Skeletal muscle cell (primary cell): ENCODE measurements at places on chromosomes 13 and 19.

DNA sequence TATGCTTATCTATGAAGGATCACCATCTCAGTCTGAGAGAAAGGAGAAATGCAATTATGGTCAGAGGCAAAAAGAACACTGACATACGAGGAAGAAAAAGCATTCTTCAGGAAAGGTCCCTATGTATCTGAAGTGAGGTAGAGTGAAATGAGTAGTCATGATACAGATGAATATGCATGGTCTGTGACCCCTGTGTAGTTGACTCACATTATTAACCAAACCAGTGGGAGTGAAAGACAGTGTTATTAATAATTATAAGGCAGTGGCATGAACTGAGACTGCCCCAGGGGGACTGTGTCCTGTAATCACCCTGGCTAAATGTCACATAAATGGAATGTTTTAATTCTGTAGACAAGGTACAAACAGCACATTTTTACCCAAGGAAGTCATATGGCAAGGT is 1320.2 kb upstream of the PCDH9 start:
- DNase-seq: no peak

DNA sequence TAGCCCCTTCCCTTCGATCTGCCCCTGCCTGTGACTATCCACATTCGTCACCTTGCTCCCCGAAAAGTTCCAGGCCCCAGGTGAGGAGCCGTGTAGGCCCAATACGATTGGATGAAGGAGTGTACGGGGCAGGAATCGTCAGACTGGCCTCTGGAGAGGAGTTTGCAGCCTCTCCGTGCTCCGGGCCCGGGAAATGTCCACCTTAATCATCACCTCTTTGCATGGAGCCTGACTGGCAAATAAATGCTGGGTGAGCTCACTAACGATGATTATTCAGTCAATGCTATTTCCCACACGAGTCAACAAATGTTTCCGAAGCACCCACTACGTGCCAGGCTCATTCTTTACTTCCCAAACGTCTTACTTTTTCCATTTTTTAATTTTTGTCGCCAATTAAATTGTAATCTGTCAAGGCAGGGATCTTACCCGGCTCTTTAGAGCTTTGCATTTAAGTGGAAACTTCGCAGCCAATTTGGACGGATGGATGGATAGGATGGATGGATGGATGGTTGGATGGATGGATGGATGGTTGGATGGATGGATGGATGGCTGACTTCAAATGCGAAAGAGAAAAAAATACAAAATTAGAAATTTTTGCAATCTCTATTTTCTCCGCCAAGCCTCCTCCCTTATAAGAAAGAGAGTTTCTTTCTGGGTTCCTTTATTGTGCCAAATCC is 45.8 kb downstream of the TGDS start:
- DNase-seq: no peak

DNA sequence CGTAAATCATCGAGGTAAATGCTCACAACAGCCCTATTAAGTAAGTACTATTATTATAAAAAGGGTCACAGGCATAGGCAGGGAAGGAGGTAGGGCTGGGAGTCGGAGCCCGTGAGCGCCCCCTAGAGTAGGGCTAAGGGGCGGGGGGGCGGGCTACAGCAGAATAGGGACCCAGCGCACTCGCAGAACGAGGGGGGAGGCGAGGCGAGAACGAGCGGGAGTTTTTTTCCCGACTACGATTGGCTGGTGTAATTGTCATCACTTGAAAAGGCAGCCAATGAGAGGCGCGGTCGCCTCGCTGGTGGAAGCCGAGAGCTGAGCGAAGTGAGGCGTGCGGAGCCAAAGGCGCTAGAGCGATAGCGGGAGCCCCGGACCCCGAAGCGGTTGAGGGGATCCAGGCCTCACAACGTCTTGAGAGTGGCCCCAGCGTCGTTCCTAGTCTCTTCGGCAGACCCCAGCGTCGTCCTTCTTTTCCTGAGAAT is 24.2 kb downstream of the KEAP1 start:
- DNase-seq: peak; percentile 49

- DNase-seq: no peak
These were observed 51.3 kb downstream of the TEX29 start for GRCh38 chr13:111371720-111372119.

GRCh38 chr19:10104130-10104513 is 1.6 kb upstream of the ANGPTL6 start:
- DNase-seq: no peak

GRCh38 chr13:72383646-72384045 is 343.8 kb downstream of the MZT1 start:
- DNase-seq: no peak

DNA sequence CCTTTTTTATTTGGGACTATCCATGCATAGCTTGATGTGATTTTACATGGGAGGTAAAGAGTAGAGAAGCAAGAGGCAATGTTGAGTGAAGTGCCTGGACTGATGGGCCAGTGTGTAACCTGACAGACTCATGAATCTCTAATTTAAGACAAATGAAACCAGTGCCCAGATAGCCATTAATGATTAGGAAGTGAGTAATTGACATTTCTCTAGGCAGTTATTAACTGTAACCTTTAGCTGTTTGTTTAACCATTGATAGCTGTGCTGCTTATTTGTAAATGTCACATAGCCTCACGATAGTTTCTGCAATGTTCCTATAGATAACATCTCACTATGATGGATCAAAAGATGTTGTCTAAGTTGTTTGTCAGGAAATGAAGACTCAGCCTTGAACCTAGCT is 1047.5 kb upstream of the SPRY2 start:
- no peak for DNase-seq

- DNase-seq: no peak
These were observed 26.2 kb downstream of the INSR start for GRCh38 chr19:7267792-7268704.

GRCh38 chr19:46573679-46574498 is 27.2 kb upstream of the CALM3 start:
- no peak for DNase-seq

GRCh38 chr13:105552078-105552477 is 983.4 kb downstream of the EFNB2 start:
- no peak for DNase-seq

- DNase-seq: no peak
These were observed 427.9 kb downstream of the ZNF536 start for GRCh38 chr19:30799865-30800755.

DNA sequence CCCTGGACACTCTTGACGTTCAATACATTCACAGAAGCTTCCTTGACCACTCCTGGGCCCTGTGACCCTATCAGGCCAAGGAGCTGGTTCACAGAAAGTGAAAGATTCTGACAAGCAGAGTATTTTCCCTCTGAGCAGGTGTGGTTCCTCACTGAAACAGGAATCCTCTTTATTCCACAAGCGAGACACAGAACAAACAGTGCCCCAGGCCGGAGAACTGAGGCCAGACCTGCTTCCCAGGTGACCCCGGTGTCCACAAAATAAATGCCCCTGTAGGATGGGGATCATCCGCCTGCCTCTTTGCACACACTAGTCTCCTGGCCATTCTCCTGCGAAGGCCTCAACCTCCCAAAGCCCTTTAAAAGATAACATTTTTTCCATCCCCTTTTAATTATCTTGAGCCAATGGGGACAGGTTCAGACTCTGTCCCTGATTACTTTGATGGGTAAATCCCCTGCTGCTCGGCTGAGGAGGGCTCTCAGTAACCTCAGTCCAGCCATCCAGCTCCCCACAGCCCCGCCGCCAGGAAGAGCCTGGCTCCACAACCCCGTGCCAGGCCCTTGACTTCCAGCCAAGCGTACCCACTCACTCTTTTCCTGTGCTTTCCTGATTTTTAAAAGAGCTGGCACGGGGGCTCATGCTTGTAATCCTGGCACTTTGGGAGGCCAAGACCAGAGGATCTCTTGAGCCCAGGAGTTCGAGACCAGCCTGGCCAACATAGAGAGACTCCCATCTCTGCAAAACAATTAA is 129.1 kb downstream of the FOXO1 start:
- DNase-seq: no peak

DNA sequence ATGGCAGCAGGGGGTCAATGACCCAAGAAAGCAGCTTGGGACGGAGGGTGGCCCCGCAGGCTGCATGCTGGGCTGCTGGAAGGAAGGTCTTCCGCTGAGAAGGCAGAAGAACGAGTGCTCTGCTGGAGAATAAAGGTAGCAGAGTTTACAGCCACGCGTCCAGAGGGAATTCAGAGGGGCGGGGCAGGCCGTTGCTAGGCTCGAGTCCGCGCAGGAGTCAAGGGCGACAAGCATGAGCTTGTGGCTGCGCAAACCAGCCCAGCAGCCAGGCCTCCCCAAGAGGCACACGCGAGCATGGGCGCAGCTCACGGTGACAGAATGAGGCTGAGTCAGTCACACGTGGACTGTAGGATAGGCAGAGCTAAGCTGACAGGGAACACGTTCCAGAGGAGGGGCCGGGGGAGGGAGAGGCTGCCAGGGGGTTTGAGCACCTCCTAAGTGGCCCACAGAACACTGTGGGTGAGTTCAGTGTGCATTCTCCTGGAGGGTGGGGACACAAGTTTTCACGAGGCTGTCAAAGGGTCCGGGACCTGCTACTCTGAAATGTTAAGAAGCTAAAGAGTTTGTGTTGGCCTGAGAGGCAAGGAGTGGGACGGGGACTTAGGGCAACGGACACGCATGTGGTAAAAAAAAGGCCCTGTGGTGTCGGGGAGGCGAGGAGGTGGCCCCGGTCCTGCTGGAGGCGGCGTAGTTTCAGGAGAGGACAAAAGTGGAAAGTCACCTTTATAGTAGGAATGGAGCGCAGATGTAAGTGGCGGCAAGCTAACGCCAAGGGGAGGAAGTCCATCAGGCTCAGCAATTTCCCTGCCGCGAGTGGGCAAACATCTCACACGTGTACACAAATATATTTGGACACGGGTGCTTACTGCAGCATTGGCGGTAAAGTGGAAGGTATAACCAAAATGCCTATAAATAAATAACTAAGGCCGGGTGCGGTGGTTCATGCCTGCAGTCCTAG is 17.7 kb downstream of the RFX2 start:
- DNase-seq: no peak

DNA sequence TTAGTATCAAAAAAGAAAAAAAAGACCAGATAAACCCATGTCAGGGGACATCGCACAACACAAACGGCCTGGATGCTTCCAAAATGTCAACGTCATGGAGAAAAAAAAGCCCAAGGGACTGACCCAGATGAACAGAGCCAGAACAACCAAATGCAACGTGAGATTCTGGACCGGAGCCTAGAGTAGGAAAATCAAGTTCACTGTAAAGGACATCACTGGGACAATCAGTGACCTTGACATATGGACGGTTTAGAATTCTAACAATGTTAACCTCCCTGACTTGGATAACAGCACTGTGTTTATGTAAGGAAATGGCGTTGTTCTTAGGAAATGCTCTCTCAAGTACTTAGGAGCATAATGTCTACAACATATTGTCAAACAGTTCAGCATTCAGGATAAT is 15.1 kb upstream of the EMP3 start:
- no peak for DNase-seq
